ENCODE measurements at places on chromosomes 6 and 20. TPM values are rescaled to one million over a fixed set of nuclear protein-coding genes. Genes with fewer than 3 reads are reported as not detected.

The ZC2HC1B gene
- polyA plus RNA-seq: not detected

The RSPH4A gene
- 0.29 TPM for polyA plus RNA-seq

The SLC22A2 gene
- polyA plus RNA-seq: not detected

The FGD2 gene
- 6.3 TPM for polyA plus RNA-seq

The PCMT1 gene
- polyA plus RNA-seq: 72.8 TPM

The SIRPB1 gene
- 2.2 TPM for polyA plus RNA-seq

The DYNLT1 gene
- 90.9 TPM for polyA plus RNA-seq

The PAK5 gene
- polyA plus RNA-seq: 0.09 TPM

The SLC44A4 gene
- polyA plus RNA-seq: 0.35 TPM

The ENPP5 gene
- 2.3 TPM for polyA plus RNA-seq

The MRPL14 gene
- 29.6 TPM for polyA plus RNA-seq

The SCGN gene
- polyA plus RNA-seq: not detected

The ULBP3 gene
- polyA plus RNA-seq: 2.4 TPM

The SLC17A9 gene
- 0.62 TPM for polyA plus RNA-seq

The DZANK1 gene
- polyA plus RNA-seq: 1.2 TPM

The ID1 gene
- polyA plus RNA-seq: 33.3 TPM

The SLC23A2 gene
- polyA plus RNA-seq: 13.5 TPM

The LIN28B gene
- 0.17 TPM for polyA plus RNA-seq

The LY6G5C gene
- polyA plus RNA-seq: 3.9 TPM

The ERGIC3 gene
- 227 TPM for polyA plus RNA-seq

The KIF25 gene
- polyA plus RNA-seq: 0.63 TPM

The DNAH8 gene
- polyA plus RNA-seq: 1.5 TPM

The TREM2 gene
- polyA plus RNA-seq: 1.2 TPM

The VIP gene
- polyA plus RNA-seq: 2.3 TPM

The CYP39A1 gene
- polyA plus RNA-seq: 2.1 TPM

The BEND6 gene
- 1.2 TPM for polyA plus RNA-seq

The CALHM4 gene
- polyA plus RNA-seq: 0.16 TPM

The PRL gene
- polyA plus RNA-seq: 10.0 TPM

The WFDC12 gene
- polyA plus RNA-seq: not detected

The PCED1A gene
- 22.6 TPM for polyA plus RNA-seq

The MTFR2 gene
- polyA plus RNA-seq: 1.8 TPM

The DEFB124 gene
- 2.2 TPM for polyA plus RNA-seq

The CGAS gene
- polyA plus RNA-seq: 4.6 TPM

All from muscle of back (tissue), 13 donors.